ENCODE measurements at places on chromosomes 5 and 9.

- DNase-seq, result no peak
These were observed 872.9 kb downstream of the TAF11L14 start for GRCh38 chr5:18507114-18507513.

DNA sequence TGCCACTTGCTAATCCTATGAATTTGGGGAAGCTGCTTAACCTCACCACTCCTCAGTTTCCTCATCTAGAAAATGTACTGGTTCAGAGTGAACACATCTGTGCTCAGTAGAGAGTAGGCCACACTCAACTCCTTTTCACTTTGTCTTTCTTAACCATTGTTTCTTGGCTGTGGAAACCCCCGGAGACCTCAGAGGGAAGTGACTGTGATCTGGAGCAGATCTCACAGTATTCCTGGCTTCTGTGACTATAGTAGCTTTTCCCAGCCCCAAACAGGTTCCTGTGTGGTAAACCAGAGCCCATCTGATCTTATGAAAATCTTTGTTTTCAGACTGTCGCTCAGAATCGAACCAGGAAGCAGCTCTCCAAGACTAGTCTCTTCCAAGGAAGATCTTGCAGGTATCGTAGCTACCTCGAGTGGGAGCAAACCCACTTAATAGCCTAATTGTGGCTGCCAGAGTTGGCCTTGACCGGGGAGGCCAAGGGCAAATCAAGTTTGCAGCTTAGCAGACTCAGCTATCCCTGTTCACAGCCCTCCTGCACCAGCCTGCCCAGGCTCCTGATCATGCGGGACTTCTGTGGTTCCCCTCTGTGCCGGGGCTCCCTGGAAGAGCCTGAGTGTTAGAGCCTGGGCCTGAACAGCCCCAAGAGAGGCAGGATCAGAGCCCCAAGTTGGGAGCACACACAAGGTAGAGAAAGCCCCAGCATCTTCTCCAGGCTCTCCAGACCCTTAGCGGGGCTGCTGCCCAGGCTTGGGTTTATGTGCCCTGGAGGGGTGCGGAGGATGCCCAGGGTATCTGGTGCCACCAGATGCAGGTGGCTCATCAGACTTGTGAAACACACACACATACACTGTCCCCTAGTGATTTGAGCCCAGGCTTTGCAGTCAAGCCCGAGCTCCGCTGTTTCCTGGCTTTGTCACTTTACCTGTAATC lies 52.2 kb upstream of the ANGPTL2 start:
- DNase-seq, result no peak

DNA sequence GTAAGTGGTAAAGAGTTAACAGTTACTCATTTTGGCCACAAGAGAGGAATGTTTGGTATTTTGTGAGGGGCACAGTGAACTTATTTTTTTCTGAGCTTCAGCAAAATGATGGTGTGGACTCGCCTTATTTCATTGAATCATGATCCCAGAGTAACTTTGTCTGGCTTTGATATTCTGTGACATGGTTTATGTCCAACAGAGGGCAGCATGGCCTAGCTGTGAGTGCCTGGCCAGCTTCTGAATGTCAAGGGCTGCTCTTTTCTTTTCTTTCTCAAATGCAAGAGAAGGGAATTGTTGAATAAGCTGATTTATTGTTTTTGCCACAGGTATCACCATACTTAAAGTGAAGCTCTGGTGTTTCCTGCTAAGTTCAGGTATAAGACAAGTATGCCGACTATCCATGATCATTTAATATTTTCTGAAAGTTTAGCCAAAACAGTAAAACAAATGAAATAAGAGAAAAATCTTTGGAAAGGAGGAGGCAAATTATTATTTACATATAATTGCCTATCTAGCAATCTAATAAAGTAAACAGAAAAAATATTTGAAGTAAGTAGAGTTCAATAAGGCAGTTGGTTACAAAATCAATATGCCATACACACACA lies 31.7 kb downstream of the MRPL22 start:
- DNase-seq, result no peak

- DNase-seq, result no peak
These were observed 35.7 kb upstream of the MSX2 start for GRCh38 chr5:174688441-174689354.

DNA sequence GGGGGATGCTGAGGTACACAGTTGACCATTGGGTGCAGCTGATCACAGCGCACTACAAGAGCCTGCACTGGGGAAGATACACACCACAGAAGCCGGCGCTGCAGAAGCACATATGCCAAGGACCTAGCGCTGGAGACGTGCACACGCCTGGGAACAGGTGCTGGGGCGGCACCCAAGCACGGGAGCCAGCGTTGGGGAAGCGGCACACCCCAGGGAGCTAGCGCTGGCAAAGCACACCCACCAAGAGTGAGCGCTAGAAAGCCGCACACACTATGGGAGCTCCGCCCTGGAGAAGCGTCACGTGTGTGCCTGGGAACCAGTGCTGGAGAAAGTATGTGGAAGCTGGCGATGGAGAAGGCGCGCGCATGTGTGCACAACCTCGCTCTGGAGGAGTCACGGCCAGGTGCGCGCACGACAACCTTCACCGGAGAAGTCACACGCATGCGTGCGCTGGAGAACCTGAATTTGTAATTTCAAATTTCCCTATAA lies 4.5 kb downstream of the FANCC start:
- no peak for DNase-seq

- DNase-seq, result no peak
These were observed 781 bp upstream of the COL23A1 start for GRCh38 chr5:178590924-178591423.

DNA sequence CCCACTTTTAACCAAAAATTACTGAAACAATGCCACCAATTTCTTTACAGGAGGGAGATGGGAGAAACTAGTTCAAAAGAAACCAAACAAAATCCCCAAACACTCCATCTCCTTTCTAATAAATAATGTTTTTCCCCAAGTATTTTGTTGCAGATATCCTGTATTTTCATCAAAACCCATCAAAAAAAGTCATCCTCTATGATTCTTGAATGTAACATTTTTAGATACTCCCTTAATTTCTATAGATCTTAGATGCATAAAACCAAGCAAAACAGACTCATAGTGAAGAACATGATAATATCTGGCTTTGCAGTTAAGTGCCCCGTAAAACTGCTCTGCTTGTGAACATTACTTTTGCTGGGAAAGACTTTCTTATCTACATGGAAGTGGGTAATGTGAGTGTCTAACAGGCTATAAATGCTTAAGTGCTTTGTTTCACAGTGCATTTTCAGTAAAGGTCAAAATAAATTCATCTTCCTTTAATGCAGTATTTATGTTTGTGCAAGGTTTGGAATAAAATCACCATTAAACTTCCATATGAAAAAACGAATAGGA lies 77.3 kb upstream of the TBCA start:
- DNase-seq, result no peak

- no peak for DNase-seq
These were observed 35.7 kb downstream of the PWWP2A start for GRCh38 chr5:160083501-160083900.

DNA sequence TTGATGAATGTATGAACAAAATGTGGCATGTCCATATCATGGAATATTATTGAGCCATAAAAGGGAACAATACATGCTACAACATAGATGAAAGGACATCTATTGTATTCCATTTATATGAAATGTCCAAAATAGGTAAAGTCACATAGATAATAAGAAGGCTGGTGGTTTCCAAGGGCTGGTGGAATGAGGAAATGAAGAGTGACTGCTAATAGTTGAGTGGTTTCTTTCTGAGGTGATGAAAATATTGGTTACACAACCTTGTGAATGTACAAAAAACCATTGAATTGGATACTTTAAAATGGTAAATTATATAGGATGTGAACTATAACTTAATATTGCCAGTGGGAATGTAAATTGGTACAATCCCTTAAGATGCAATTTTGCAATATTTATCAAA lies 5.2 kb downstream of the ARSB start:
- DNase-seq, result no peak

GRCh38 chr5:141835928-141836670 lies 42.1 kb downstream of the PCDH1 start:
- DNase-seq, result no peak

Data from T follicular helper cell (primary cell).